ENCODE measurements at places on chromosomes 5 and 9.

- no peak for DNase-seq
Measured at GRCh38 chr5:115309751-115310370, 13.4 kb upstream of the CCDC112 start.

GRCh38 chr5:72841756-72842535 is 25.5 kb downstream of the TNPO1 start:
- DNase-seq, result no peak

DNA sequence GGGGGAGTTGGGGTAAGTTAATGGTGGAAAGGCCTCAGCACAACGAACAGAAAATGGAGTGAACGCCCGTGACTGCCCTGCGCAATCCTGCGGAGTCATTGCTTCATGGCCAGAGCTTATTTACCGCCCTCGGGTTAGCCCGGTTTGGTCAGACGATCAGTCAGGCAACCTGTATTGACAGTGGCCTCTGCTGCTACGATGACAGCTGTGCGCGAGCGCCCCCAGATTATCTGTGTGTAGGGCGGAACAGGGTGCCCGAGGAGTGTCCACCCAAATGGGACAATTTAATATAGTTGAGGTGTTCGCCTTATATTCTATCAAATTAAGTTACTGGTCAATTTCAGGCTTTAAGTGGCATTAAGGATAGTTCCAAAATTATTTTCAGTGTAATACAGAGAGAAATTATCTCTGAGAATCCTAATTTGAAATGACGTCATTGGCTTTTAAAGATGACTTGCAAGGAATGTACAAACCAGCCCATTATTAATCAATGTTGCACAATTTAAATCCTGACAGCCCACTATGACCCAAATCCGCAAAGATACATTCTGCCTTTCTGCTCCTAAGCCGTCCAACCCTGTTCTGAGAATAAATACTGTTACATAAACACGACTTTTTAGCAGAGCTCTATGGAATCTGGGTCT is 879 bp upstream of the UBQLN1 start:
- DNase-seq, result peak; percentile 77

DNA sequence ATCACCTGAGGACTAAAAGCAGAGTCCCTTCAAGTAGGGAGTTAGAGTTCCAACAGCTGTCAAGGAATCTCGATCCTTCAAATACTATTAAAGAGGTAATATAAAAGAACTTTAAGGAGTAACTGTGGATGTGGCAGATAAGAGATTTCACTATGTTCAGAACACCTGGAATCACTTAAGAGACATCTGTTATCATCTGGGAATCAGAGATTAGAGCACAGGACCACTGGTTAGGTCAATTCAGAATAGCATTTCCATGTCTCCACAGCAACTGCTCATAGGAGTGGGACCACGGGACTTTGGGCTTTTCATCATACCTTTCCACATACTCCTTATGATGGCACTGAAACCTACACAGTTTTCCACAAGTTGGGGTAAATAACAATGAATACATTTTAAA is 216.6 kb downstream of the DENND1A start:
- no peak for DNase-seq

- DNase-seq, result no peak
Measured at GRCh38 chr5:168135897-168136296, 155.5 kb upstream of the WWC1 start.

Data from dorsolateral prefrontal cortex (tissue), 122 donors.